ENCODE measurements at places on chromosomes 5 and 9.

DNA sequence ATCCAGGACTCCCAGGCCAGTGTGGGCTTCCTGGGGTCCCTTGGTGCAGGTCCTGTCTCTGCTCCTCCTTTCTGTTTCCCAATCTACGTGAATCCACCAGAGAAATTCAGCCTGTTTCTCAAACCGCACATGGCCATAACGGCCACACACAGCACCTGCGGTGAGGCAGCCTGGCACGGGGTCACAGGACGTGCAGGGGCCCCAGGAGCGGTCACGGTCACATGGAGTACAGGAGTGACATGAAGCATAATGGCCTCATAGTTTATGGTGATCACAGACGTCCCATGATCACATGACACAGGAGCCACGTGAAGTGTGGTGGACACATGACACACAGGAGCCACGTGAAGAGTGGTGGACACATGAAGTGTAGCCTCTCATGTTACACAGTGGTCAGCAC is 248.5 kb upstream of the IRX4 start:
- DNase-seq: no peak

- DNase-seq: no peak
These were observed 5.0 kb downstream of the NUDT2 start for GRCh38 chr9:34334337-34334824.

DNA sequence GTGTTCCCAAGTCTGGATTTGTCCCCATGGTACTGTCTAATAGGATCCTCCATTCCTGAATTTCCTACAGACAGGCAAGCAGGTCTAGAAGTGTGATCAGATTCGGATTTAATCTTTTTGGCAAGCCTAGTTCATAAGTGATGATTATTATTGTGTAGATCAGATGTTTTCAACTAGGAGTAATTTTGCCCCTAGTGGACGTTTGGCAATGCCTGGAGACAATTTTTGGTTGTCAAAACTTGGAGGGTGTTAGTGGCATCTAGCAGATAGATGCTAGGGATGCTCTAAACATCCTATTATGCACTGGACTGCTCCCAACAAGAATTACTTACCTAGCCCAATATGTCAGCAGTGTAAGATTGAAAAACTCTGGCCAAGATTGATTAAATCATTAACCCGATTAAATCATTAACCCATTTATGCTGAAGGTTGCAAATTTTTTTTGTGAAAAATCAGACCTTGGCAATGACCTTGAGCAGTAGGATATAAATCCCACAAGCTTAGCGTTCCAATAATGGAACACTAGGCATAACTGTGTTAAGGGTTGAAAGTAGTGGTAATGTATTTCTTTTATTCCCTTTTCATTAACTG is 28.2 kb downstream of the TCERG1 start:
- DNase-seq: no peak

DNA sequence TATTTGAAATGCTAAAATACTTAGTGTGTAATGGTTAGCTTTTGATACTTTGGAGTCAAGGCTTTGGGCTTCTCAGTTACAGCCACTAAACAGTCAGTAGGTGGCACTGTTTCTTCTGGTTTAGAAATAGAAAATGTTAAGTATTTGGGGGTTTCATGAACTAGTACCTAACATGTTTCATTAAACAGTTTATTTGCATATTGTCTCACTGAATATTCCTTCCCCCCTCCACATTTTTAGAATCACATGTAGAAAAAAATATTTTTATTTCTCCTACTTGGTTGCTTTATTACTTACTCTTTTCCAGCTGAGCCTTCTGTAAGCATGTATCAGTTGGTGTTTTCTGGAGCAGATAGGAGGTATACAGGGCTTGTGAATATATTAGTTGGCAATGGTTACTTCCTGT is 48.0 kb downstream of the IPO11 start:
- no peak for DNase-seq

DNA sequence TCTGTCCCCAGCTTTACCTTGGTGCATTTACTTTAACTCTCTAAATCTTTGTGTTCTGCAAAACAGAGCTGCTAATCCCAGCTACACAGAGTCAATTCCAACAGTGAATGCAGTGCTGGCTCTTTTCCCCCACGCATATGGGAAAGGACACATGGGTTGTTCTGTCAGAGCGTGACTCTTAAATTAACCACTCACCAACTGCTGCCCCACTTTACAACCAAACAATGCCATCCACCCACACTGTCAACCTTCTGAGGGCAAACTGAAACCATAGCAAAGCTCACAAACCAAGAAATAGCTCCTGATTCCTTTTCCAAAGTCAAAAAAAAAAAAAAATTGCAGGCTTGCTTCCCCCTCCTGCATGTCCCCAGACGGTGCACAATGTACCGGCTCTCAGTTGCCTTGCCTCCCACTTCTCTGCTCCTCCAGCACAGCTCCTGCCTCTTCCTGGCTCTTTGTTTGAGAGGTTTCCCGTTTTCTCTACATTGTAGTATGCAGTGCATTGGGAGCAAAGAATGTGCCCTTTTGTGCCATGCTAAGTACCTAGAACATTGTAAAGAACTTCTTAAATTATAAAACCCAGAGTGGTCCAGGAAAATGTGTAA is 151.5 kb upstream of the DAPK1 start:
- no peak for DNase-seq

DNA sequence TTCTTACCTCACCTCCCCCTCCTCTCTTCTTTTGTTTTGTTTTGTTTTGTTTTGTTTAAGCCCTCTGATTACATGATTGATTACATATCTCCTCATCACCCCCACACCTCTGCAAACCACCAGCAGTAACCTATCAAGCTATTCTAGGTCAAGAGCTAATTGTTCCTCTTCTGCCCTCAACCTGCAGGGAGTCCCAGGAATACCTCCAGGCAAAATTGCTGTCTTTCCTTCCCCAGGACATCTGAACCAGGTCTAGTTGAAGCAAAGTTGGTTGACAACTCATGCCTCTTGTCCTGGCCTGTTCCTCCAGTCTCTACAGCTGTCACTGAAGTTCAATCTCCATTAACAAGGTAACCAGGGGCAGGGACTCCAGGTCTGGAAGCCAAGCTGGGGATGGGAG is 80.0 kb upstream of the PTGER4 start:
- DNase-seq: no peak

GRCh38 chr9:122337556-122337929 is 33.3 kb upstream of the PTGS1 start:
- DNase-seq: no peak

GRCh38 chr5:156826150-156826549 is 23.9 kb upstream of the PPP1R2B start:
- DNase-seq: no peak

GRCh38 chr5:139747583-139748504 is 47.8 kb upstream of the PSD2 start:
- DNase-seq: peak; percentile 65

DNA sequence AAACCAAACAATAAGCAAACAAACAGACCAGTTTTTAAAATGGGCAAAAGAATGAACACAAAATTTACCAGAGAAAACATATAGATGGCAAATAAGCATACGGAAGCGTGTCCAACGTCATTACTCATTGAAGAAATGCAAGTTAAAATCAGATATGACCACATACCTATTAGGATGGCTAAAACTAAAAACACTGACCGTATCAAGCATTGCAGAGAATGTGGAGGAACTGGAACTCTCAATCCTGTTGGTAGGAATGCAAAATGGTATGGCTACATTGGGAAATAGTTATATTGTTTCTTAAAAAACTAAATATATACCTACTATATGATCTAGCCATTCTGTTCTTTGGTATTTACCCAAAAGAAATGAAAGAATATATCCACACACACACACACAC is 129.4 kb upstream of the ACO1 start:
- DNase-seq: no peak

DNA sequence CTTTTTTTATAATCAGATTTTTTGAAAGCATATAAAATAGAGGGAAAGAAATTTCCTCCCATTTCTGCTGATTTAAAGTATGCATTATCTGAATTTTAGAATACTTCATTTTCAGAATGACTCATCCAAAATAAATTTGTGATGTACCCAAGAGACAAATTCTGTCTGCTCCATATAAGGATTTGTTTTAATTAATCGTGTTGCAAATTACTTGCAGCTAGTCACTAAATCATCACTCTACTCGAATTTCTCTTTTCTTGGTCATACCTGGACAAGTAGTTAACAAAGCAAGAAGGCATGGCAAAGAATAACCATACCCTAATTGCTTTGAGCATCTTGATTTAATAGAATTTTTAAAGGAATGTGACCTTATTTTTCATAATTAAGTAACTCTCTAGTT is 284.1 kb upstream of the GRAMD2B start:
- no peak for DNase-seq
